ENCODE measurements at places on chromosomes 5 and 9. TPM values are rescaled to one million over a fixed set of nuclear protein-coding genes. Genes with fewer than 3 reads are reported as not detected.

The FGFR4 gene
- polyA plus RNA-seq, result not detected

The EGFLAM gene
- not detected for polyA plus RNA-seq

DNA sequence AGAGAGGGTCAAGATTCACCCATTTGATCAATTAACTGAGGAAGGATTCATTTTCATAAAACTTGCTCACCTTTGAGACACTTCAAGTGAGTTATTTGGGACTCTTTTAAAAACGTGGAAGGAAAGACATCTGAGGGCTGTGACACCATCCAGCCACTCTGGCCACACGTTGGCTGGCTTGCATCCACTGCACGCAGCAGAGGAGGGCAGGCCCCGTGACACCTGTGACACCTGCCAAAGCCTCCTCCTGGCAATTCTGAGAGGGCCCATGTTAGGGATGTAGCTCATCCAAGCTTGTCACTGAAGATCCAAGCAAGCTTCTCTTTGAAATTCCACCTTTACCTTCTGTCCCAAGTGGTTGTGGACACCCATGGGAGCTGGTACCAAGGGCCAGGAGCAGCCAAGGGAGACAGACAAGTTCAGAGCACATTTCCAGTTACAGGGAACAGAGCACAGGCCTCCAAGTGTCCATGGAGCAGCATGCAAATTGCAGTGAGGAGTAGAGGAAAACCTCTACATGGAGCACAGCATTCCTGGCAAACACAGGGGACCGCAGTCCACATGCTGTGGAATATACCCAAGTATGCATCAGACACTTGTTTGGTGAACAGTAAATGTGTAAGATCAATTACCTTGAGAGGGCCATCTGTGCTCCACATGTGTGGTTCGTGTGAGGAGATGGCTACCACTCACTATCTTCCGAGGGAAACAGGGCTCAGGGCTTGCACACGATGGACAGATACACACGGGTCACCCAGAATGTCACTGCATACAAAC lies 4.8 kb downstream of the PRSS3 start:
- no peaks in the 10 kb centered on the region for H3K4me1 ChIP-seq
- H3K4me3 ChIP-seq, result no peak overlapping the region
- no peak for DNase-seq
- no peaks in the 10 kb centered on the region for H3K36me3 ChIP-seq

GRCh38 chr9:124202447-124202971 lies 55.2 kb upstream of the NEK6 start:
- peak overlapping the region; percentile 82 for H3K27ac ChIP-seq
- H3K27me3 ChIP-seq, result no peaks in the 10 kb centered on the region
- peak; percentile 94 for DNase-seq
- H3K4me3 ChIP-seq, result peak overlapping the region; percentile 66
- H3K4me1 ChIP-seq, result peaks cover 100% of the 10 kb centered on the region

- no peaks in the 10 kb centered on the region for H3K36me3 ChIP-seq
- H3K4me3 ChIP-seq, result no peak overlapping the region
- H3K27ac ChIP-seq, result no peak overlapping the region
- no peaks in the 10 kb centered on the region for H3K4me1 ChIP-seq
These were observed 300.1 kb downstream of the ASTN2 start for GRCh38 chr9:117114768-117115167.

DNA sequence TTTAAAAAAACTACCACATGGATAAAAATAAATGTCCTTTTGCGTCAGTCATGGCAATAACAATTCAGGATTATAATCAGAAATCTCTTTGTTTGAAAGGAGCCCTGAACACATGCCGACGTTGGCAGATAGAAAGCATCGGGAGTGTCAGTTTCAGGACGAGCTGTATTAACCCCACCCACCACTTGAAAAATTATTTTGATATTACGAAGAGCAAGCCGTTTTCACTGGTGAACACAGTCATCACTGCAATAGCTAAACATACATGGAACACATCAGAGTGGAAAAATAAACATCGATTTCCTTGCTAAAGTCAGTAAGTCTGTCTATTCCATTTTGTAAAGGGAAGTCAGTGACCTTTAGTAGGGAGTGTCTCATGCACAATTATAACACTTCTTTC lies 266.4 kb upstream of the FBXL7 start:
- DNase-seq, result no peak
- no peak overlapping the region for H3K4me3 ChIP-seq
- no peaks in the 10 kb centered on the region for H3K4me1 ChIP-seq
- H3K27me3 ChIP-seq, result no peaks in the 10 kb centered on the region

DNA sequence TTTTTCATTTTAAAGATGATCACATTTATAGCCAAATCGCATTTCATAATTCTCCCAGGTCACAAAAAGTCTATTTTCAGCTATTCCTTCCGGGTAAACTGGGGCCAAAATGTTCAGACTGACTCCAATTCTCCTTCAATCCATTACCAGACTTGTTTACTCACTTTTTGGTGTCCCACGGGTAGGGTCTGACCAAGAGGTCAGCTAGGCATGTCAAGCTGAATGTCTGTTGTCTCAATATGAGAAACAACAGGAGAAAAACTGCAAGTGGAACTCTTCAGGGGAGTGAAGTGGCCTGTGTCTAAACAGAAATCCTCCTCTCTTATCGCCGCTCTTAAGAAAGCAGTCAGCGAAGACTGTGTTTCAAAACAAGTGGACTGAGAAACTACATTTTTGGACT lies 171.3 kb downstream of the APBA1 start:
- no peak for DNase-seq
- no peak overlapping the region for H3K4me3 ChIP-seq
- H3K27ac ChIP-seq, result no peak overlapping the region
- no peaks in the 10 kb centered on the region for H3K4me1 ChIP-seq

The SPINK7 gene
- polyA plus RNA-seq, result not detected

Measured in CD14-positive monocyte (primary cell).